Neuronal stem cell (in vitro differentiated cells): ENCODE measurements at places on chromosomes 12 and 14.

- no peaks in the 10 kb centered on the region for H3K4me1 ChIP-seq
- H3K4me3 ChIP-seq = no peak overlapping the region
- no peaks in the 10 kb centered on the region for H3K27me3 ChIP-seq
- H3K27ac ChIP-seq = no peak overlapping the region
- DNase-seq = no peak
- H3K36me3 ChIP-seq = no peaks in the 10 kb centered on the region
Observed at GRCh38 chr14:61342486-61342885, 21.1 kb downstream of the PRKCH start.

- H3K27me3 ChIP-seq = no peaks in the 10 kb centered on the region
- H3K4me3 ChIP-seq = no peak overlapping the region
- no peaks in the 10 kb centered on the region for H3K4me1 ChIP-seq
- H3K36me3 ChIP-seq = no peaks in the 10 kb centered on the region
- no peak for DNase-seq
Observed at GRCh38 chr14:74599321-74599761, 12.7 kb downstream of the LTBP2 start.

DNA sequence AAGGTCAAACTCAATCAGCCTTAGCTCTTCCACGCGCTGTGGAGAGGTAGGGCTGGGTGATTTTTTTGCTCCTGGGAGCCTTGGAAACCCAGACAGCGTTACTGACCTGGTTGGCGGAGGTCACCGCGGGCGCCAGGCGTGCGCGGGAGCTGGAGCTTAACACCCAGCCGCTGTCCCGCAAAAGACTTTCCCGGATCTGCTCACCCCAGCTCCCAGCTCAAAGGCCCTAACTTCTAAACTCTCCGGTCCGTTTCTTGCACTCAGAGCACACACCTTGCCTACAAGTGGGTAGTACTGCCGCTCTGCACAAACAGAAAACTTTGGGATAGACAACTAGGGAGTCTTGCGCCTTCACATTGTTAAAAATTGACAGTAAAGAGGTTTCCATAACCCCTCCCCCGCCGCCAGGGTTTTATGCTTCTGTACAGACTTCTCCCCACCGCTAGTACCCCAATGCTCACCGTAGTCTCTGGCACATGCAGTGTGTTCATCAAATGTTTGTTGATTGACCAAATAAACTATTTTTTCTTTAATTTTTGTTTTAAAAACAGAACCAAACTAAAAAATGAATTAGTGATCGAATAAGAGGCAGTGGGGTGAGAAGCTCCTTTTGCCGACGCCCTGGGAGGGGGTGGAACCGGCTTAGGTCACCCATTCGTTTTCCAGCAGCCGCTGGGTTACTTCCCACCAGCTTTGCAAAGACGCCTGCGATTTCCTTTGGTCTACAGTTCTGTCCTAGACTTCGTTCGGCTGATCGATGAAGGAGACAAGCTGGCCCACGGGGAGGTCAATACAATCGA, 12.7 kb upstream of the TBX3 start:
- H3K36me3 ChIP-seq = no peaks in the 10 kb centered on the region
- H3K27me3 ChIP-seq = peaks cover 100% of the 10 kb centered on the region
- H3K4me1 ChIP-seq = peaks cover 12% of the 10 kb centered on the region
- no peak overlapping the region for H3K27ac ChIP-seq

GRCh38 chr12:4725057-4725456, 4.9 kb downstream of the GALNT8 start:
- H3K36me3 ChIP-seq = no peaks in the 10 kb centered on the region
- no peaks in the 10 kb centered on the region for H3K4me1 ChIP-seq
- H3K27ac ChIP-seq = no peak overlapping the region
- no peak overlapping the region for H3K4me3 ChIP-seq
- H3K27me3 ChIP-seq = no peaks in the 10 kb centered on the region

DNA sequence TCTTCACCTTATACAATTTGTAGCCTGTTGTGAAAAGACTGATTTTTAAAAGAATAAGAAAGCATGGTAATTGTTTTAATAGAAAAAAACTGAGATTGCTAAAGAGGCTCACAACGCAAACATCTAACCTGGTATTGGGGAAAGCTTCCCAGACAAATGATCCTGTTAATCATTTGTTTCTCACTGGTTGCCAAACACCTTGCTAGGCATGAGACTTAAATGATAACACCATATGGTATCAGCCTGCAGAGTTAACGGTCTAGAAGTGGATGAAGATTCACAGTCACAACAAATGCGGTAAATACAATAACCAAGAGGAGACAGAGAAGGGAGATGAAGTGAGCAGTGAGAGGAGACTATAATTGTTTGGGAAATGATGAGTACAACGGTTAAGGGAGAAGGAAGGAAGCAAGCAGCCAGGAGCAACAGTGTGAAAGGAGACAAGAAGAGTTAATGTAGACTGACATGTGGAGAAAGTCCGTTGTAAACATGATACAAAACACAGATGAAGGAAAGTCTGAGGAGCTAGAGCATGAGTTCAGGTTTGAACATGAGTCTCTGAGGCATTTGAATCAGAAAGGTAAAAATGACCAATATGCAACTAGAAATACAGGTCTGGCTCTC, 19.8 kb downstream of the GXYLT1 start:
- H3K27me3 ChIP-seq = no peaks in the 10 kb centered on the region
- DNase-seq = no peak
- H3K4me1 ChIP-seq = peaks cover 4% of the 10 kb centered on the region
- H3K4me3 ChIP-seq = no peak overlapping the region
- no peak overlapping the region for H3K27ac ChIP-seq

DNA sequence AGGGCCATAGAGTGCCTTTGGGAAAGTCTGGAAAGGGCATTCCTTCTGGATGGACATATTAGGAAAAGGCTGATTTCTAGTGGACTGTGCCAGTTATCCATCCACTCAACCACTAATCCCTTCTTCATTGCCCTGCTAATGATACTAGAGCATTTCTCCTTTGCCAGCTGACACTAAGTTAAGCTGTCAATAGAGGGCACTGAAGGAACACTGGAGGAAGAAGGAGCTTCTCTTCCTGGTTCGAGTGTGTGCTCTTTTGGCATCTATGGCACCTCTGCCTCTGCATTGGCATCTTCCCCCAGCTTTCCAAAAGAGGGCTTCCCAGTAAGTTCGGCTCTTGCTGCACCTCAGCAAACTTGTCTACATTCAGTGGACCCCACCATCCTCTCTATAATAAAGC, 165.4 kb downstream of the DERA start:
- H3K27ac ChIP-seq = no peak overlapping the region
- no peaks in the 10 kb centered on the region for H3K36me3 ChIP-seq
- no peaks in the 10 kb centered on the region for H3K27me3 ChIP-seq
- no peak overlapping the region for H3K4me3 ChIP-seq
- peaks cover 2% of the 10 kb centered on the region for H3K4me1 ChIP-seq
